ENCODE measurements at places on chromosomes 13 and 19.

GRCh38 chr13:35927567-35928021 is 203.6 kb downstream of the DCLK1 start:
- H3K27me3 ChIP-seq, result no peaks in the 10 kb centered on the region
- no peaks in the 10 kb centered on the region for H3K4me1 ChIP-seq
- DNase-seq, result no peak
- H3K4me3 ChIP-seq, result no peak overlapping the region
- no peak overlapping the region for H3K27ac ChIP-seq

GRCh38 chr19:56839652-56840450 is 675 bp downstream of the PEG3 start:
- peaks cover 2% of the 10 kb centered on the region for H3K4me1 ChIP-seq
- H3K4me3 ChIP-seq, result no peak overlapping the region
- DNase-seq, result no peak
- H3K36me3 ChIP-seq, result peaks cover 8% of the 10 kb centered on the region
- peak overlapping the region; percentile 17 for H3K27ac ChIP-seq

DNA sequence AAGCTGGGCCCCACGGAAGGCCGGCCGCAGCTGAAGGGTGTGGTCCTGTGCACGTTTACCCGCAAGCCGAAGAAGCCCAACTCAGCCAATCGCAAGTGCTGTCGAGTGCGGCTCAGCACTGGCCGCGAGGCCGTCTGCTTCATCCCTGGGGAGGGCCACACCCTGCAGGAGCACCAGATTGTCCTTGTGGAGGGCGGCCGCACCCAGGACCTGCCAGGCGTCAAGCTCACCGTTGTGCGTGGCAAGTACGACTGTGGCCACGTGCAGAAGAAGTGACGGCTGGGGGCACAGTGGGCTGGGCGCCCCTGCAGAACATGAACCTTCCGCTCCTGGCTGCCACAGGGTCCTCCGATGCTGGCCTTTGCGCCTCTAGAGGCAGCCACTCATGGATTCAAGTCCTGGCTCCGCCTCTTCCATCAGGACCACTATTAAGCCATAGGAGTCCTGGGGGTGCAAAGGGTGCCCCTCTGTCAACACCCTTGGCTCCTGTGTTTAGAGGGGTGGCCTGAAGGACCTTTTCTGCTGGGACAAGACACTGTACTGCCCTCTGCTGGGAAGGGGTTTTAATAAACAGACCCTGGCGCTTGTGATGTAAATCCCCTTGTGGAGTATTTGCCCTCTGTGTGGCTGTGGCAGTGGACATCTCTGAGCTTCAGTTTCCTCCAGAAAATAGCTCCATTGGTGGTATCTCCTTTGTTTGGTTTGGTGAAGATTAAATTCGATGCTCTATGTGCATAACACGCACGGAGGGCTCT is 1.9 kb downstream of the MRPS12 start:
- peaks cover 36% of the 10 kb centered on the region for H3K36me3 ChIP-seq
- H3K27me3 ChIP-seq, result no peaks in the 10 kb centered on the region
- H3K4me1 ChIP-seq, result peaks cover 43% of the 10 kb centered on the region
- DNase-seq, result peak; percentile 65

DNA sequence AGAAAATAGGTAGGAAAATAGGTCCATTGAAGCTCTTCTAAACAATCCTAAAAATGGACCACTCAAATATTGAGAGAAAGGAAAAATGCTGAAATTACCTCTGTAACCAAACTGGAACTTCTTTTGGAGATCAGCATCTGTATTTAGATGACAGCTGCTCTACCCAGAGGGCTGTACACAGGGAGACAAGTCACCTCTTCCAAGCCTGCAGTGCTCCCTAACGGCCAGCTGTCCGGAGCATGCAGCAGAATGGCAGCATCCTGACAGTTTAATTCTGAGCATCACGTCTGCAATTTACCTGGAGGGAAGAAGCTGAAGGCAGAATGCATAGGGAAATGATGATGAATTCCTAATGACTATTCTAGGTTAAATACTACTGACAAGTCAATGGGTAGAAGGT is 62.8 kb upstream of the DIAPH3 start:
- H3K36me3 ChIP-seq, result no peaks in the 10 kb centered on the region
- no peak for DNase-seq
- H3K4me1 ChIP-seq, result peaks cover 9% of the 10 kb centered on the region
- H3K27ac ChIP-seq, result no peak overlapping the region
- H3K27me3 ChIP-seq, result peaks cover 23% of the 10 kb centered on the region

GRCh38 chr13:66076417-66076816 is 1153.7 kb downstream of the PCDH9 start:
- no peaks in the 10 kb centered on the region for H3K27me3 ChIP-seq
- no peak overlapping the region for H3K4me3 ChIP-seq
- no peak overlapping the region for H3K27ac ChIP-seq
- H3K4me1 ChIP-seq, result no peaks in the 10 kb centered on the region
- no peaks in the 10 kb centered on the region for H3K36me3 ChIP-seq

DNA sequence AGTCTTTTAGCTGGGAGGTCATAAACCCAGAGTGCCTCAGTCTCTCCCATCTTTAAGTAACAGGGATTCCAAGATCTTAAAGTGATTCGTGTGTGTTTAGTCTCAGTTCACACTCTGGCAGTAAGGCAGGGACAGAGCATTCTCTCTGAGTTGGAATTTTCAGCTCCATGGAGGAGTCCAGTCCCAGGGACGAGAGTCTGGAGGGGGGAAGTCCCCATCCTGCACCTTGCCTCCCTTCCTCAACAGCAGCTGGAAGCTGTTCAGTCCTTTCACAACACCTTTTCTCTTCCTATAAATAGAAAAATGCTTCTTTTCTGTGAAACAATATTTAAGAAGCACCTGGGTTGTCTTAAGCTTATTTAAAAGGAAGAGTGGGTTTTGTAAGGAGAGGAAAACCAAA is 82.0 kb downstream of the KLF5 start:
- H3K36me3 ChIP-seq, result no peaks in the 10 kb centered on the region
- DNase-seq, result no peak
- no peak overlapping the region for H3K4me3 ChIP-seq
- H3K27me3 ChIP-seq, result peaks cover 6% of the 10 kb centered on the region
- no peak overlapping the region for H3K27ac ChIP-seq

DNA sequence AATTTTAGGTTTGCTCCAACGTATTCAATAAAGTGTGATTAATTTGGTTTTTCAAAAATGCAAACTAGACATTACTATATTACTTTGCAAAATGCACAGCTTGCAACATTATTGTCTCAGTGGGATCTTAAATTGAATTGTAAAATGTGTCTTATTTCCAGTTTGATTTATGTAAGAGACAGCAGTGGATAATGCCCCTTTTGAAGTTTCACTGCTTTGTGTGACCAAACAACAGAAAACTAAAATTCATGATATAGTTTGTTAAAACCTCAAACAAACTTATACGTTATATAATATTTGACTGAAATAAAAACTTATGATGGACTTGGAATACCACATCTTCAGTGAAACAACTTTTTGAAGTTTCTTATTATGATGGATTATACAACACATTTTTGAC is 279.8 kb downstream of the DACH1 start:
- no peaks in the 10 kb centered on the region for H3K36me3 ChIP-seq
- H3K27ac ChIP-seq, result no peak overlapping the region
- H3K4me1 ChIP-seq, result no peaks in the 10 kb centered on the region
- no peaks in the 10 kb centered on the region for H3K27me3 ChIP-seq

DNA sequence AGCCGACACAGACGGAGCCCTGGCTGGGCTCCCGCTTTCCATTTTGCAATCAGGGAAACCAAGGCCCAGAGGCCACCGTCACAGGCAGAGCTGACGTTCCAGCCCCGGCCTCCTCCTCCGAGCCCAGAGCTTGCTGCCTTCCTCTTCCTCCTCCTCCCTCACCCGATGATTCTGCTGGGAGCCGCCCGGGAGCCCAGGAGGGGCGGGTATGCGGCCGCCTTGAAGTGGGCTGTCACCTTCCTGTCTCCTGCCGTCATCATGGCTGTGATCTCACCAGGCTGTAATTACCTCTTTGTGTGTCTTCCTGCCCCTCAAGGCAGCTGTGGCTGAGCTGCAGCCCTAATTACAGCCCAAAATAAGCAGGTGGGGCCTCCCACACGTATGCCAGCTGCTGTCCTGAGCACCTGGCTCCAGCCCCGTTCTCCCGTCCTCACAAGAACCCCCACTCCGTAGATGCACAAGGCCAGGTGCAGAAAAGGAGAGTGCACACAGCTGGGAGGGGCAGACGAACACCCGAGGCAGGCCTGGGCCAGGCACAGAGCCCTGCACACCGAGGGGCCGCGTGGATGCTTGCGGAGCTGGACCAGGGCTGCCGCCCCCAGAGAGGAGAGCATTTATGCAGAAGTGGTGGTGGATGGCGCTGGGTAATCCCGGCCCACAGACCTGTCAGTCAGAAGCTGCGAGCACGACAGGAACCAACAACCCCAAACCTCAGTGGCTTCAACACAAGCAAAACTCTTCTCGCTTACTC is 4.0 kb downstream of the TPGS1 start:
- peak; percentile 89 for DNase-seq
- H3K27ac ChIP-seq, result peak overlapping the region; percentile 94
- H3K36me3 ChIP-seq, result peaks cover 10% of the 10 kb centered on the region
- H3K4me3 ChIP-seq, result peak overlapping the region; percentile 73

- no peak for DNase-seq
- no peak overlapping the region for H3K27ac ChIP-seq
- H3K4me1 ChIP-seq, result peaks cover 10% of the 10 kb centered on the region
- H3K36me3 ChIP-seq, result no peaks in the 10 kb centered on the region
- no peak overlapping the region for H3K4me3 ChIP-seq
These were observed 65.1 kb upstream of the ARHGEF7 start for GRCh38 chr13:111049791-111050538.

- H3K36me3 ChIP-seq, result no peaks in the 10 kb centered on the region
- H3K27me3 ChIP-seq, result no peaks in the 10 kb centered on the region
- H3K27ac ChIP-seq, result no peak overlapping the region
- no peak for DNase-seq
These were observed 235.1 kb upstream of the MIR17HG start for GRCh38 chr13:91112201-91112923.

- H3K27ac ChIP-seq, result no peak overlapping the region
- no peak for DNase-seq
- H3K27me3 ChIP-seq, result no peaks in the 10 kb centered on the region
- no peak overlapping the region for H3K4me3 ChIP-seq
- no peaks in the 10 kb centered on the region for H3K36me3 ChIP-seq
- no peaks in the 10 kb centered on the region for H3K4me1 ChIP-seq
These were observed 172.6 kb downstream of the SLITRK6 start for GRCh38 chr13:85626603-85627002.

- H3K4me3 ChIP-seq, result no peak overlapping the region
- no peak for DNase-seq
- peaks cover 2% of the 10 kb centered on the region for H3K4me1 ChIP-seq
- no peak overlapping the region for H3K27ac ChIP-seq
- H3K27me3 ChIP-seq, result no peaks in the 10 kb centered on the region
- peaks cover 4% of the 10 kb centered on the region for H3K36me3 ChIP-seq
These were observed 1.5 kb downstream of the NUMBL start for GRCh38 chr19:40688987-40689338.

GRCh38 chr19:13099073-13099999 is 3.3 kb downstream of the LYL1 start:
- H3K27ac ChIP-seq, result peak overlapping the region; percentile 93
- peak overlapping the region; percentile 64 for H3K4me3 ChIP-seq
- peaks cover 44% of the 10 kb centered on the region for H3K27me3 ChIP-seq
- H3K36me3 ChIP-seq, result peaks cover 5% of the 10 kb centered on the region
- DNase-seq, result peak; percentile 87

DNA sequence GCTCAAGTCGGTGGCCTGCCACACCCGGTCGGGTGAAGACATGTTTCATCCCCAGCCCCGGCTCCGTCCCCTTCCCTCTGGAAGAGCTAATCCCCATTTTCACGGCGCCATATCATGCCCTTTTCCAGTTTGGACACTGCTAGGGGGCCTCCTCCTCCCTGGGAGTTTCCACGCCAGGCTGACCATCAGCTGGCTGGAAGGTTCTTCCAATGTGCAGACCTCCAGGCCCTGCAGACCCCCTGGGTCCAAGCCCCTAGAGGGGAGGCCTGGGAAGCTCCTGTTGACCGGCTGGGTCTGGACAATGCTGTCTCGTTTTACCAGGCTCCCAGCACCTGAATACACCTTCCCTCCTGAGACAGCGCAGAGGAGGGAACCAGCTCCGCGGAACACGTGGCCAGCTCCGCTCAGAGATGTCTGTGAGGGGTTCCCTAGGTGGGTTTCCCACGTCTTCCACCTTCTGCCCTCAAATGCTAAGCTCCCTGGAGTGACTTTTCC is 44.7 kb upstream of the RANBP3 start:
- no peaks in the 10 kb centered on the region for H3K27me3 ChIP-seq
- no peaks in the 10 kb centered on the region for H3K36me3 ChIP-seq
- no peak overlapping the region for H3K27ac ChIP-seq
- H3K4me3 ChIP-seq, result no peak overlapping the region

All from activated CD8-positive, alpha-beta memory T cell treated with anti-CD3 and anti-CD28 coated beads, Interleukin-2, amount 10 ng/mL, durations not matched to agents 7 days and 5 days (primary cell).